ENCODE measurements at places on chromosomes 3 and 15.

- no peak for DNase-seq
Observed at GRCh38 chr15:37199545-37199944, 99.2 kb upstream of the MEIS2 start.

GRCh38 chr3:42668793-42669217 lies 15.3 kb downstream of the ZBTB47 start:
- no peak for DNase-seq

DNA sequence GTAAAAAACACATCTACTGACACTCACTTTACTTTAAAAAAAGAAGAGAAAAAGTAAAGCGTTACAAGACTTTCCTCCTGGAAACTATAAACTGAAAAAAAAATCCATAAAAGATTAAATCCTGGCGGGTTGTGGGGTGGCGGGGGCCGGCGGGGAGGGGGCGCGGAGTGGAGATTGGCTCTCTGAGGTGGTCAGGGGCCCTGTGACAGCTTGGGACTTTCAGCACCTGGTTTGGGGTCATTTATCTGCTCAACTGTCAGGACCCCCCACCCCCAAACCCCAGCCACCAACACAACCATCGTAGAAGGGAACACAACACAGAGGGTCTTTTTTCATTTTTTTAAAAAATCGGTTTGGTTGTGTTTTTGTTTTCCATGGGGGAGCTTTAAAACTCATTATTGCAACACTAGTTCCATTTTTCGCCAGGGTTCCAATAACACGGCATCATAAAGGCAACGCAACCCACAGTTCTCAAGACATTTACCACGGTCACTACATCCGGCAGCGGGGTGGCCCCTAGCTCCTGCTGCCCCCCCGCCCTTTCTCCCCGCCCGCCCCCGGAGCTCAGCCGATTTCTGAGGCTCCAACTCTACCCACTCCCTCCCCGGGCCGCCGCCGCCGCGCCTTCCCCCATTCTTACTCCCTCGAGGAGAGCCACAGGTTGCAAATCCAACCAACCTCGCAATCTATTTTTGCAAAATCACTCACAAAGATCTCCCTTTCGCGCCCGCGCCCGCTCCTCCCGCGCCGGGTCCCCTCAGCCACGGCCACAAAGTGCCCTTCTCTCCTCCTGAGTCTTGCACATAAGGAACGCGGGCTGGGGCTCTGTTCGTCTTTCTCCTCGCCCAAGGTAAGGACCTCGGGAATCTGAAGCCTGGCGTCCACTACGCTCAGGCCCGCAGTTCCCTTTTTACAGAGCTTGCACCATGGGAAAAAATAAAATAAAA lies 1.8 kb downstream of the BCL6 start:
- peak; percentile 39 for DNase-seq

DNA sequence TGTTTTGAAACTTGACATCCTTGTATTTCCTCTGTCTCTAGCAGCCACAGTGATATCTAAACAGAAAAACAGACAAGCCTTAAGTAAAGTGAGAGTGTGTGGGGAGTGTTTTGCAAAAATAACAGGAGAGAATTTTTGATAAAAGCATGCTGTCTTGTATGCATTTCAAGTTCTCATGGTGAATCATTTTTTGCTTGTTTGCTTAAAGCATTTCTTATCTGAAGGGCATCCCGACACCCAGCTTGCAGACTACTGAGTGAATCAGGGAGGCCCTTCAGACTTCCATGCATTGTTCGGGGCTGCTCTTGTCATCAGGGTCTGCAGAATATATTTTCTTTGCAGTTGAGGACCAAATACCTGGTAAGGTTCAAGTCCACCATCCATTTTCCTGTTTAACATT lies 8.5 kb downstream of the CGNL1 start:
- no peak for DNase-seq

GRCh38 chr3:42381551-42382082 lies 28.8 kb downstream of the LYZL4 start:
- no peak for DNase-seq

DNA sequence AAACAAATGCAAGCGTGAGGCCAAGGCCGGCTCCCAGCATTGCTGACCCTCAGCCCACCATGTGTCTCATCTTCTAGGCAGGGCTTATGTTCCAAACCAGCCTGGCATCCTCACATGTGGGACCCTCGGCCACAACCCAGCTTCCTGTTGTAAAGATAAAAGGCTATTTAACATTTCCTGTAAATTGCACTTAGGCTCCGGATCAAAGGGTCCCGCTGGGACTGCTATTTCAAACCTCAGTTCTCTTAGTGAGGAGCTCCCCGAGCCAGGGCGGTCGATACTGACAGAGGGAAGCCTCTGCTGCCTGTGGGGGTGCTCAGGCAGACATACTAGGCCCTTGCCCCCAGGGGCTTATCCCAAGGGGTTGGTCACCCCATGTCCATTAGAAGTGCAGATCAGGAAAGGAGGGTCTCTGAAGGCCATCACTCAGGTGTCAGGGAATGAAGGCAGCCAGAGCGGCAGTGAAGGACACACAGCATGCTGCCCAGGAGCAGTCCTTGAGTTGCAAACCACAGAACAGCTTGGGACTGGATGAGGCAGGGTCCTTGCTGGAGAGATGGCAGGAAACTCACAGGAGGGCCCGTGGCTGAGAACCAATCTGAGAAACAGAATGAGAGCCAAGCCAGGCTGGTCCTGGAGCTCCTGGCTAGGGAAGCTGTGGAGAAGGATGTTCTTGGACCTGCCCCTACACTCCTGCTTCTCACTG lies 239.9 kb downstream of the TLE3 start:
- peak; percentile 56 for DNase-seq

- no peak for DNase-seq
Observed at GRCh38 chr15:95291898-95292472, 1038.5 kb upstream of the NR2F2 start.

DNA sequence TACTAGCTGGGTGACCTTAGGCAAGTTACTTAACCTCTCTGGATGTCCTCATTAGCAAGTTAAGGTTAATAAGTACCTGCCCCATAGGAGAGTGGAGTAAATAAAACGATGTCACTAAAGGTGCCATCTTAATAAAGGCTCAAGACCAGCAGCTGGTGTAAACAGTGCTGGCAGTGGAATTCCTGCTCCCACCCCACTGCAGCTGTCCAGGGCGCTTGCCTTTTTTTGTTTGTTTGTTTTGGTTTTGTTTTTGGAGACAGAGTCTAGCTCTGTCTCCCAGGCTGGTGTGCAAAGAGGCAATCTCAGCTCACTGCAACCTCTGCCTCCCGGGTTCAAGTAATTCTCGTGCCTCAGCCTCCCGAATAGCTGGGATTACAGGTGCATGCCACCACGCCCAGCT lies 28.9 kb downstream of the IDH3A start:
- DNase-seq = no peak

GRCh38 chr3:174159604-174160003 lies 699.5 kb upstream of the NAALADL2 start:
- no peak for DNase-seq

DNA sequence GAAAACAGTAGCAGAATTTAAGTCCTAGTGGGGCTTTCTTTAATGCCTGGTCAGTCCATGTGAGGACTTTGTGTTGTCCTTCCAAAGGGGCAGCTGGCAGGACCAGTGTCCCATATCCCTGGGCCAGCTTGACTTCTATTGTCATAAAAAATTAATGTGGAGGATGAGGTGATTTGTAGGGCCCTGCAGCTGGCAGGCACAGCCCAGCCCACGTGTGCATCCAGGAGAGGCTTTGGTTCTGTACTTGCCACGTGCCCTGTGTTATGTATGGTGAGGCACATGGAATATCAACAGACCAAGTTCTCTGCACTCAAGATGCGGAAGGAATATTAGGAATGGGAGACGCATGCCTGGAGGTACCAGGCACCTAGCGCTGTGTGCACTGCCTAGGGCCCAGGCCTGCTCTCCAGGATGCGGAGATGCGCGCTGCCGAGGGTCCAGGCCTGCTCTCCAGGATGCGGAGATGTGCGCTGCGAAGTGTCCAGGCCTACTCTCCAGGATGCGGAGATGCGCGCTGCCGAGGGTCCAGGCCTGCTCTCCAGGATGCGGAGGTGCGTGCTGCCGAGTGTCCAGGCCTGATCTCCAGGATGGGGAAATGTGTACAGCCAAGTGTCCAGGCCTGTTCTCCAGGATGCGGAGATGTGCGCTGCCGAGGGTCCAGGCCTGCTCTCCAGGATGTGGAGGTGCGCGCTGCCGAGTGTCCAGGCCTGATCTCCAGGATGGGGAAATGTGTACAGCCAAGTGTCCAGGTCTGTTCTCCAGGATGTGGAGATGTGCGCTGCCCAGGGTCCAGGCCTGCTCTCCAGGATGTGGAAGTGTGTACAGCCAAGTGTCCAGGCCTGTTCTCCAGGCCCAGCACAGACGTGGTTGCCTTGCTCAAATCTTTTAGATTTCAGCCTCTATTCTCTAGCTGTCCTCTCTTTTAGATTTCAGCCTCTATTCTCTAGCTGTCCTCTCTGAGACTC lies 183.3 kb upstream of the ROPN1 start:
- no peak for DNase-seq

- DNase-seq = no peak
Observed at GRCh38 chr3:164752812-164753211, 325.5 kb downstream of the SI start.

DNA sequence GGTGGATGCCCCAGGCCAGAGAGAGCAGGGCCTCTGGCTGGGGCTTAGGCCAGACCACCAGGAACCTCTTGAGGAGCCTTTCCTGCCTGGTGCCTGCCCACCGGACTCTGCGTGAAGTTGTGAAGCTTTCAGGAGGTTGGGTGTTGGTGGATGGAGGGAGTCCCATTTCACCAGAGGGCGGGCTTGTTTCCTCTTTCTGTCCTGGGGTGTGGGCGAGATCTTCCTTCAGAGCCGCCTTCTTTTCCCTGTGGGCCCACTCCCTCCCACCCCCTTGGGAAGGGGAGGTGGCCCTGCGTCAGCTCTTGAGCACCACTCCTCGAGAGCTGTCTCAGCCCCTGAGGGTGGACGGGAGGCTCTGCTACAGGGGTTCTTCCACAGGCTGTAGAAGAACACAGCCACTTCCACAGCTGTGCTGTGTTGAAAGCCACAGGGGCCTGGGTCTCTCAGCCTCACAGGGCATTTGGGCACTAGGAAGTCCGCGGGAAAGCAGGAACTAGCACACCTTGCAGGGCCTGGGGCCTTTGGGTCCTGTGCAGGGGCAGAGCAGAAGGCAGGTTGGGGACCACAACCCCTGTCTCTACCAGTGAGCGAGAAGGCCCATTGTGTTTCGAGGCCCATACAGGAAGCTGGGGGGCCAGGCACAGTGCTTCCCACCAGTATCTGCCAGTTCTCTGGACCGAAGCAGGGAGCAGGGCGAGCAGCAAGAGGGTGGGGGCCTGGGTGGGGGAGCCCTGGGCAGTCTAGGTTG lies 2.1 kb downstream of the AMIGO3 start:
- no peak for DNase-seq

GRCh38 chr3:139354661-139355060 lies 10.8 kb downstream of the MRPS22 start:
- no peak for DNase-seq

All from naive thymus-derived CD8-positive, alpha-beta T cell (primary cell).